ENCODE measurements at places on chromosomes 4 and X.

DNA sequence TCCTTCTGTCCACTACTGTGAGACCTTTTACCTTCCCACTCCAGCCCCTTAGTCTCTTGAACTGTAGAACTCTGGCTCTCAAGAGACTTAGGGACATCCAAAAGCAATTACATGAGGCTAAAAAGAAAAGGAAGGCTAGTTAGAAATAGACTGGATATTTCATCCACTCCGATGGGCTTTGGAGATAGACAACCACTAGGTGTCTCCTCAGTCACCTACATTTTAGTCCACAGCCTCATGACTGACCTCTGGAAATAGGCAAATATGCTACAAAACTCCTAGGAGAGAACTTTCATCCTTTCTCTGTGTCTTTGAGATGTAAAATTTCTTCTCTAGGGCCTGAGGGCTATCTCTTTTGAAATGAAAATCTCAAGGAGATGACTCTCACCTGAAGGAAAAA, 45.1 kb upstream of the LAMP2 start:
- DNase-seq = no peak

DNA sequence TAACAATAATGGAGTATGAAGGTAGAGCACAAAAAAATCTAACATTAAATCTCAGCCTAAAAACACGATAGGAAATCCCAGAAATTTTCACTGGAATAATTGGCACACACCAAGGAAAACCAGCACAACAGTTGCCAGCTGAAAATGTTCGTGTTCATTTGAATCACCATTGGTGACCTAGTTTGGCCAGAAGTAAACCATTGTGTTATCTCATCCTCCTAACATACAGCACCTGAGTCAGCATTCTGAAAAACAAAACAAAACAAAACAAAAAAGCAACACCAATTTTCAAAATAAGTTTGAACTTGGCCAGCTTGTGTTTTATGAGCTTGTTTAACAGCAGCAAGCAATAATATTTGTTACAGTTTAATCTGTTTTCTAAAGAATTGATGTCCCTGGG, 41.1 kb downstream of the UCHL1 start:
- no peak for DNase-seq

DNA sequence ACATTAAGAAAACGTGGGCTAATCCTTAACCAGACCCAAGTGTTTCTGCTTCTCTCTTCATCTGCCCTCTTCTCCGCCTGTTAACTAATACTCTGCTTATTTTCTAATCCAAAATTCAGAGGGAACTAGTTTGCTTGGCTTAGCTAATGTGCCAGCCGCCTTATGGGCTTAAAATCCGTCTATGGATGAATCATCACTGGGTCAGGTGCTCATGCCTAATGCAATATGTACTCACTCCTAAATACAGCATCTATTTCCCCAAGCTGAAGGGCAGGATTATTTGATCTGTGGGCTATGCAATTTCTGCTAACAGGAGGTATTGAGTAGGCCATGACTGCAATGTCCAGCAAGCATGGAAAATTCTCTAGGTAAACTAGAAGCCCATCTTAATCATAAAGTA, 12.4 kb downstream of the DYNLT3 start:
- no peak for DNase-seq

GRCh38 chr4:42416017-42416416, 18.7 kb downstream of the SHISA3 start:
- DNase-seq = no peak

GRCh38 chrX:51737091-51737490, 6.2 kb upstream of the GSPT2 start:
- peak; percentile 8 for DNase-seq

DNA sequence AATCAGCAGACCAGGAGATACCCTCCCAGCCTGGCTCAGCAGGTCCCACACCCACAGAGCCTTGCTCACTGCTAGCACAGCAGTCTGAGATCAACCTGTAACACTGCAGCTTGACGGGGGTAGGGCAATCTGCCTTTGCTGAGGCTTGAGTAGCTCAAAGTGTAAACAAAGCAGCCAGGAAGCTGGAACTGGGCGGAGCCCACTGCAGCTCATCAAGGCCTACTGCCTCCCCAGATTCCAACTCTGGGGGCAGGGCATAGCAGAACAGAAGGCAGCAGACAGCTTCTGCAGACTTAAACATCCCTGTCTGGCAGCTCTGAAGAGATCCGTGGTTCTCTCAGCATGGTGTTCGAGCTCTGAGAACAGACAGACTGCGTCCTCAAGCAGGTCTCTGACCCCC, 15.1 kb upstream of the GABRA2 start:
- no peak for DNase-seq

- no peak for DNase-seq
Measured at GRCh38 chr4:121270389-121270788, 106.3 kb upstream of the TNIP3 start.

DNA sequence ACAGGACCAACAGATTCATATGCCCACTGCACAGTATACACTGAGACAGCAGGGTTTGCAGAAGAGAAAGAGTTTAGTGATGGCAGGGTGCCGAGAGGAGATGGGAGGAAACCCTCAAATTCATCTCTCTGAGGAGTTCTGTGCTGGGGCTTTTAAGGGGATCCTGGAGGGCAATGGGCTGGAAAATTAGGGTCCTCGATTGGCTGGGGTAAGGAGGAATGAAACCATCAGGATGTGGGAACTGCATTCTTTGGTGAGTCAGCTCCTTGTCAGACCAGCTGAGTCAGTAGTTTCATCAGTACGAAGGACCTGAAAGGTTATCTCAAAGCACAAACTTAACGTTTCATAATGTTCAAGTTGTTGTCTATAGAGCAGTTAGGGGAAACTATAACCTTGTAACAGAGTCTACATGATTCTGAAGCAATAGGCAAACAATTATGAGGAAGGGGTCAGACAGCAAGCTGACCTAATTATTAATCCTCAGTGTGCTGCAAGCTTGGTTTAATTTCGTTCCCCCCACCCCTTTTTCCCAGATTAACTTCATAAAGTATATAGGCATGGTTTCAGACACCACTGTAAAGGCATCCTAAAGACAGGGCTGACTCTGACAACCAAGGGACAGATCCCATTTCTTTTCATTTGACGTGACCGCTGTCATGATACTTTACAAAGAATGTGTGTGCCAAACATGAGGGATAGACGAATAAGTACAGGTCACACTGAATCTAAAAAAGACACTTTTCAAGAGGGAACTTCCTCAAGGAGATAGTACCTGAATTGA, 1.5 kb upstream of the MSMO1 start:
- peak; percentile 38 for DNase-seq

GRCh38 chr4:121796283-121796682, 4.8 kb upstream of the EXOSC9 start:
- DNase-seq = no peak

DNA sequence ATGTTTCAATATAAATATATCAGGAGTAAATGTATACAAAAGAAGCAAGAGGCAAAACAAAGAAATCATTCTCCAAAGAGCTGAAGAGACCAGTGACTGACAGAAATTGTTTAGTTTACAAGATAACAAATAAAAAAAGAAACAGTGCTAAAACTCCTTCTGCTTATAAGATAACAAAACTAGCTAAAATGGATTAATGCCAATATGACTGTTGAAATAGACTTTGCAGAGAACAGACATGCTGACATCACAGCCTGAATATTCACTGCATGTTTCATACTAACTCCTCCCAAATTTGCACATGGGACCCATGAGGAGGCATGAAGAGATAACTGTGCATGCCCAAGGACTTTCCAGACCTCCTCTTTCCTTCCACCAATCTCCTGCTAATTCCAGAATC, 6.2 kb upstream of the GABRA4 start:
- no peak for DNase-seq

DNA sequence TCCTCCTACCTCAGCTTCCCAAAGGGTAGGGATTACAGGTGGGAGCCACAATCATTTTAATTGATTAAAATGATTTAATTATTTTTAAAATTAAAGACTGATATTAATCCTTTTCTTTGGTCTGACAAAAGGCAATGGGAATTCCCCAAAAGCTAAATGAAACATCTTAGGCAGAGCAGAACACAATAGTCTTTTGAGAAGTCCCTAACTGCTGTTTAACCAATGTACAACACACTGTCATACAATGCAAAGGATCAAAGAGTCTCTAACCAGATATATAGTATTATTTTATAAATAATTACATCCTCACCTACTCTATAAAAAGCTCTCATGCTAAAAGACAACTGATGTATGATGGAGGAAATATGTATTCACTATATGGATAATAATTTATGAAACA, 47.0 kb downstream of the THAP9 start:
- DNase-seq = peak; percentile 32

DNA sequence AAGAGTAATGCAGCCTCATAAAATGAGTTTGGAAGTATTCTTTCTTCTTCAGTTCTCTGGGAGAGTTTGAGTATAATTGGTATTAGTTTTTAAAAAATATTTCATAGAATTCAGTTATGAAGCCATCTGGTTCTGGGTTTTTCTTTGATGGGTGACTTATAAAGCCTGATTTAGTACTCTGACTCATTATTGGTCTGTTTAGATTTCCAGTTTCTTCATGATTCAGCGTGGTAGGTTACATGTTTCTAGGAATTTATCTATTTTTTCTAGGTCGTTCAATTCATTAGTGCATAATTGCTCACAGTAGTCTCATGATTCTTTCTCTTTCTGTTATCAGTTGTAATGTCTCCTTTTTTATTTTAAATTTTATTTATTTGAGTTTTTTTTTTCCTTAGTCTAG, 111.2 kb downstream of the CEP44 start:
- DNase-seq = no peak

GRCh38 chr4:106132045-106132444, 184.0 kb downstream of the TBCK start:
- DNase-seq = no peak

GRCh38 chr4:1376841-1377605, 29.2 kb downstream of the NKX1-1 start:
- no peak for DNase-seq

- DNase-seq = no peak
Measured at GRCh38 chr4:106270736-106271135, 45.3 kb downstream of the TBCK start.
